ENCODE measurements at places on chromosomes 7 and 10.

GRCh38 chr10:131685007-131685406, 215.8 kb upstream of the PPP2R2D start:
- DNase-seq: no peak

DNA sequence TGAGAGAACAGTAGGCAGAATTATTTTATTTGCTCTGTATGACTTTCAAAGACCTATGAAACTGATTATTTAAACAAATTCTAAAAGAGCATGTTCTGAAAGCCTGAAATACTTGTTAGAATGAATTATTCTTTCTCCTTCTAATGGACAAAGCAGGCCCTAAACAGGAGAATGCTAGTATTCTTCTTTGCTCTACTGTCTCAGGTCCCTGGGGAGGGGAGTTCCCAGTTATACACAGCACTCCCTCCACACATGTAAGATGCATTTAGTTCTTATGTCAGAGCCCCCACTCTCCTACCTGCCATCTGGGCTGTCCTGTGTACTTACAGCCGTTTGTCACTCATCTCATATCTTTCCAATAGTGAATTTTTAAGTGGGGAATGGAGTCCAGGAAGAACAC, 633.5 kb upstream of the ANKRD30A start:
- no peak for DNase-seq

DNA sequence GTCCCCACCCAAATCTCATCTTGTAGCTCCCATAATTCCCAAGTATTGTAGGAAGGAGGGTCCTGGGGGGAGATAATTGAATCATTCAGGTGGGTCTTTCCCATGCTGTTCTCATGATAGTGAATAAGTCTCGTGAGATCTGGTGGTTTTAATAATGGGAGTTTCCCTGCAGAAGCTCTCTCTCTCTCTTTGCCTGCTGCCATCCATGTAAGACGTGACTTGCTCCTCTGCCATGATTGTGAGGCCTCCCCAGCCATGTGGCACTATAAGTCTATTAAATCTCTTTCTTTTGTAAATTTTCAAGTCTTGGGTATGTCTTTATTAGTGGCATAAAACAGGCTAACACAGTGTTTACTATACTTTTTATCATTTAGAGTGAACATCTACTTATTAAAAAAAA, 338.8 kb downstream of the ANKRD7 start:
- no peak for DNase-seq

DNA sequence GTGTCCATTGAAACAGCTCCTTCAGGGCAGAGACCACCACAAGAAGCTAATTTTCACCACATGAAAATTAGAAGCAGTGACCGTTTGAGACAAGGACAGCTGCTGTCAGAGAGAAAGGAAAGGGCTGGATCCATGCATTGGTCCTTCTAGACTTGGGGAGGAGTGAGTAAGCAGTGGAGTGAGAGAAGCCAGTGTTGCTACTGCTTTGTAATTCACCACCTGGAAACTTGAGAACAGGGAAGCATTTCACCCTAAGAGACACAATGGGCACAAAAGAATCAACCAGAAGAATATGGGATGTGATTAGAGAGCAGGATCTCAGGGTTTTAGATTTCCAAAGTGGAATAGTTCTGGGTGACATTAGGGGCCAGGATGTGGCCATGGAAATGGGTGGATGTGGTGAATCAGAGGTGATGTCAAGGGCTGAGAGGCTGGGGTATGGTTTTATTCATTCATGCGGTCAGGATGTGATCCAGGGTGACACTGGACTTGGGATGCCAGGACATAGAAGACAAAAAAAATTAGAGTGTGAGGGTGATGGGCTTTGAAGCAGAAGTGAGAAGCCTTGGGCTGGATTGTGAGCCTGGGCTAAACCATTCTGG, 61.6 kb downstream of the DENND11 start:
- DNase-seq: no peak

- peak; percentile 44 for DNase-seq
Observed at GRCh38 chr10:44352316-44353127, 32.4 kb downstream of the CXCL12 start.

GRCh38 chr7:1810521-1810920, 140.4 kb downstream of the ELFN1 start:
- no peak for DNase-seq

GRCh38 chr7:97313900-97314299, 196.4 kb downstream of the SDHAF3 start:
- DNase-seq: no peak

DNA sequence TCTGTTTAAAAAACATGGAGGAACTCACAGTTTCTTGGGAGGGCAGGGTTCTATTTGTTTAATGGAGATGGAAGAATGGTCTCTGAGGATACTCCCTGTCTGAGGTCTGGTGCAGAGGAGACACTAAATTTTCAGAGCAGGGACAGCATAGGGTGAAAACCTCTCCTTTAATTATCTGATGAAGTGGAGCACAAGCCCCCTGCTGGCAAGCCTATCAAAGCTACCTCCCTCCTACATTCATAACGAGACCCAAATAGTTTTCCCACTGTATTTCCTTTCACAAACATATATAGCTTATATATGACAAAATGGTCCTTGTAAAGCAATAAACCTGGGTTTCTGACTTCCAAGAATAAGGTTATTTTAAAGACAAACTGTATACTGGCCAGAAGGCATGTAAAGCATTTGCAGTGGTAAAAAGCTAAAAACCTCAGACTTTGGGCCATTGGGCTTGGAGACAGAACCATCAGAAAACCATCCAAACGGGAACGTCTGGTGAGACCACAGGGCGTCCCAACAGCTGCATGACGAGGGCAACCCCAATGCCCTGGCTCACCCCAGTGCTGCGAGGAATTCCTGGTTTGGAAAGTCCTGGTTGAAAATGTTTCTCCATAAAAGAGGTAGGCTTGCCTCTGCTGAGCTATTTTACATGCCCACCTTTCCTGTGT, 201.3 kb downstream of the FANK1 start:
- DNase-seq: no peak

GRCh38 chr10:112280205-112280921, 2.8 kb upstream of the TECTB start:
- DNase-seq: no peak

- DNase-seq: peak; percentile 81
Observed at GRCh38 chr7:155860840-155861479, 48.7 kb upstream of the SHH start.

GRCh38 chr10:115092555-115093285, 445 bp upstream of the ATRNL1 start:
- peak; percentile 65 for DNase-seq

DNA sequence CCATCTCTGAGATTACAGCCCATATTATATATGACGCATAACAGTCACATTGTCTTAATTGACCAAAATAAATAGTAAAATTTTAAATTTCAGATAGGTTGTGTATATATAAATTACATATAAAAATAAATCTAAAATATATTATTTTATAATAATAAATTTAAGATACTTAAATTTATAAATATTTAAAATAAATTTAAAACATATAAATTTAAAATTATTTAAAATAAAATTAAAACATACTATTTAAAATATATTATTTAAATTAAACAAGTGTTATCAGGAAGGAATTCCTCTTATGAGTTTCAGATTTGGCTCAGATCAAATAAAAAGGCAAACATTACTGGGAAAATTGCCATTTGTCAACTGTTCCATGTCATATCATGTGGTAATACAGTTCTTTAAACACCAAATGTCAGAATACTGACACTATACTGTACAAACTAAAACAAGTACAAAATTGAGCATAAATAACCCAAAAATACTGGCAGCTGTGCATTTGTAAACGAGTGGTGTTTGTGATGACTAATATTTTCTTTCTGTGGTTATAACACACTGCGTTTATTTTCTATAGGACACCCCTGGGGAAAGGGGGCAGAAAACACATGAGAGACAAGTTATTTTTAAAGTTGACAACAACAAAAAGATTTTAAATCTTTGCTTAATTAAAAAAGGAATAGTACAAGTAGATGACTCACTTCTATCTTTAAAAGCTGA, 71.3 kb upstream of the DGKB start:
- DNase-seq: peak; percentile 22

DNA sequence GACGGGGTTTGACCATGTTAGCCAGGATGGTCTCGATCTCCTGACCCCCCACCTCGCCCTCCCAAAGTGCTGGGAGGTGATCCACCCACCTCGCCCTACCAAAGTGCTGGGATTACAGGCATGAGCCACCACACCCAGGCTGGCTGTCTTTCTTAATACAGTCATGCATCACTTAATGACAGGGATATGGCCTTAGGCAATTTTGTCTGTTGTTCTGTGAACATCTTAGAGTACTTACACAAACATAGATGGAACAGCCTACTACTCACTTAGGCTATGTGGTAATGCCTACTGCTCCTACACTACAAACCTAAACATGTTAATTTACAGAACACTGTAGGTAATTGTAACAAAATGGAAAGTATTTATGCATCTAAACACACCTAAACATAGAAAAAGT, 106.6 kb upstream of the KCNMA1 start:
- DNase-seq: no peak

DNA sequence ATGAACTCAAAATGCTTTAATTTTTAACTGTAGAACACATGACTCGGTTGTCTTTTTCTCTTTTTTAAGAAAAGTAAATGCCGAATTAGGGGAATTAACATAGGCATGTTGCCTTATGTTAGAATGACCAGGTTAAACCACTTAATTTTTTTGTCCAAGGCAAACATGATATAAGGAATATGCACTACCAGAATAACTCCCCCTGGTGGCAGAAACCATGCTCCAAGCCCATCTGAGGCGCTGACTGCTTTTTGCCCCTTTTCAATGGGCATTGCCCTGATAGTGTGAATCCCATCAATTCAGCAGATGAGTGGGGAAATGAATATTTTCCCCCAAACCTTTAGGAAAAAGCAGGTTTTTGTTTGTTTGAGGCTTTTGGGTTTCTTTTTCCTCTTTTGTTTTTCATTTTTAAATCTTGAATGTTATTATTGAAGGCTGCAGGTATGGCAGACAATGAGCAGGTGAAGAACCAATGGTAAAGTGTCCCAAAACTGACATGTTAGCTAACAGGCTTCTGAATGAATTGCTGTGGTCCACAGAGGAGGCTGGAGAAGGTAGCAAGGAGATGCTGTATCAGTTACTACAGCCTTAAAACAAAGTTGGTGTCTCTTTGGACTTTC, 284.3 kb downstream of the SORCS3 start:
- peak; percentile 10 for DNase-seq

GRCh38 chr10:78640796-78641636, 427.8 kb upstream of the ZMIZ1 start:
- DNase-seq: no peak

- DNase-seq: peak; percentile 95
Observed at GRCh38 chr7:77331938-77332695, 84.0 kb downstream of the GSAP start.

GRCh38 chr7:156793334-156793733, 99.6 kb downstream of the LMBR1 start:
- DNase-seq: no peak

GRCh38 chr10:22593026-22593425, 121.4 kb downstream of the PIP4K2A start:
- DNase-seq: no peak

DNA sequence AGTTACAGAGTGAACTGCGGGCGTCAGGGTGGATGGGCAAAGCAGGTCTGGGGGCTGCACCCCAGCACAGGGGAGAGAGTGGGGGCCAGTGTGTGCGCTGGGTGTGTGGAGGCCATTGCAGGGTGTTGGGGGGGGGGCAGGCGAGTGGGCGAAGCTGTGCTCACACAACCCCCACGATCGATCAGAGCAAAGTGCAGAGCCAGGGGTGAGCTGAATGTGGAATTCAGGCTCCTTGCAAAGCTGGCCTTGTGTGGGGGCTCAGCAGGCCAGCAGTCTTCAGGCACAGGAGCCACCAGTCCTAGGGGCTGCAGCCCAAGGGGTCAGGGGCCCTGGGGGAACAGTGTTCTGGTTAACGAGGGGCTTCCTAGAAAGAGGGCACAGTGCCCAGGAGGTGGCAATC, 862 bp upstream of the SHH start:
- DNase-seq: no peak
